ENCODE measurements at places on chromosomes 16 and 17.

DNA sequence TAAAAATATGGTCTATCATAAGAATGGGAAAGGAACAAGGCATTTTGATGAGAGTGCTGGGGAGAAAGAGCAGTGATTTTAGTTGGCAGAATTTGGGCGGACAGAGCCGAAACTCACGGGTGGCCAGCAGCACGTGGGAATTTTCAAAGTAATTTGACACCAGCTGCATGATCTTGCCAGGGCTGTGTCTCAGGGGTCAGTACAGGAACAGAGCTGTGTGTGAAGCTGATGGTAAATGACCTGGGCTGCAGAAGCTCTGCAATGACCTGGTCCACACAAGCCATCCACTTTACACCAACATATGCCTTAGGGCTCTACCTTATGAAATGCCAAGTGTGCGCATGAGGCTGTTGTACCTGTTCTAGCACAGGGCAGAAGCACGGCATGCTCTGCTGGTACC, 112.0 kb downstream of the ZFHX3 start:
- no peak for DNase-seq

DNA sequence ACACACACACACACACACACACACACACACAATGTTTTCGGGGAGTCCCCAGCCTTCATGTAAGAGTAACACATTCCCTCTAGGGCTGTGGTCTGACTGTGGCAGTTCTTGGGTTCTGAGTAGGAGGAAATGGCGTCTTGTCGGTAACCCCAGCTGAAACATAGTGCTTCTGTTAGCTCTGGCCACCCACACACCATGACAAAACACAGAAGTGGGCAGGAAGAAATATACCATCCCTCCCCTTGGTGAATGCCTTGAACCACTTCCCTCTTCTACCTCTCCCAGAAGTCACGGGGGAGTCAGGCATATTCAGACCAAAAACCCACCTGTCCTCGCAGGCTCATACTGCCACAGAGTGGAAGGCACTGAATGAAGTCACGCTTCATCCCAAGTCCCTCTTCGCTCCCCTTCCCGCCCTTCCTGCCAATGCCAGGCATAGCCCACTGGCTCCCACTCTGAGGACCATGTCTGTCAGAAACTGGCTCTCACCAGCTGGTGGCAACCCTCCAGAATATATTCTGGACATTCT, 11.5 kb downstream of the SLC35B1 start:
- DNase-seq, result peak; percentile 32

DNA sequence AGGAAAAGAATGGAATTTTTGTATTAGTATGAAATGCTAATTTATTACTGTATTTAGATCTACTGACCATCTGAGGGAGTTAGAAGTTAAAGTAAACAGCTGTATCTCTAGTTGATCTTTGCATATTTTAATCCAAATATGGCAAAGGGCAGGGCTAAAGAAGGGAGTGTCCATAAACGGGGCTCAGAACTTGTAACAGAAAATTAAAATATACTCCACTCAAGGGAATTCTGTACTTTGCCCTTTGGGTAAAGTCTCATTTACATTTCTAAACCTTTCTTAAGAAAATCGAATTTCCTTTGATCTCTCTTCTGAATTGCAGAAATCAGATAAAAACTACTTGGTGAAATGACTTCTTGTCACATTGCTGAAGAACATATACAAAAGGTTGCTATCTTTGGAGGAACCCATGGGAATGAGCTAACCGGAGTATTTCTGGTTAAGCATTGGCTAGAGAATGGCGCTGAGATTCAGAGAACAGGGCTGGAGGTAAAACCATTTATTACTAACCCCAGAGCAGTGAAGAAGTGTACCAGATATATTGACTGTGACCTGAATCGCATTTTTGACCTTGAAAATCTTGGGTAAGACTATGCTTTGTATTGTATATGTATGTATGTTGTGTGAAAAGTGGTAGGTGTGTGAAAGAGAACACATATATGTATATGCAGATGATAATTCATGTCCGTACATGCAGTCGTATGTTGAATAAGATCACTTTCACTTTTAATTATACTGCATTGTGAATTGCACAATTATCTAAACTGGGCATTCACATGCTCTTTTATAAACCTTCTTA, at the start of gene ASPA:
TSS of gene ASPA (plus strand) at position 186 of the 799 bp plus-strand sequence. CDS start at position 349, 163 bp downstream.
- no peak for DNase-seq

- DNase-seq, result no peak
Measured at GRCh38 chr16:55499951-55500529, 8.8 kb upstream of the LPCAT2 start.

GRCh38 chr17:69898601-69899000, 176.4 kb upstream of the KCNJ16 start:
- DNase-seq, result no peak

- DNase-seq, result no peak
Measured at GRCh38 chr16:56838622-56839337, 26.2 kb upstream of the SLC12A3 start.

DNA sequence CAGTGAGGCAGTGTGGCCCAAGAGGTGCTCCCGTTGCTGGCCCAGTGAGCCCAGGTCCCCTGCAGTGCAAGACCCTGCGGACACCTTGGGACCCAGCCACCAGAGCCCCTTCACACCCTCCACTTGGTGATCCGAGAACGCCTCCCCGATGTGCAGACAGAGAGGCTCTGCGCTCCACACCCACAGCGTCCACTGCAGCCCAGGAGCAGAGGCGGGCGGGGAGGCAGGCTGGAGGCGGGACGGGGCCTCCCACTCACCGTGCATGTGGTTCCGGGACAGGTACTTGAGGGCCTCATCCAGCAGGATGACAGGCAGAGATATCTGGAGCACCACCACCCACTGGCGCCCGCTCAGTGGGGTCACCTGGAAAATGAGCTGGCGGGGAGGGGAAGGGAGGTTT, 12.1 kb upstream of the P2RX1 start:
- DNase-seq, result no peak

DNA sequence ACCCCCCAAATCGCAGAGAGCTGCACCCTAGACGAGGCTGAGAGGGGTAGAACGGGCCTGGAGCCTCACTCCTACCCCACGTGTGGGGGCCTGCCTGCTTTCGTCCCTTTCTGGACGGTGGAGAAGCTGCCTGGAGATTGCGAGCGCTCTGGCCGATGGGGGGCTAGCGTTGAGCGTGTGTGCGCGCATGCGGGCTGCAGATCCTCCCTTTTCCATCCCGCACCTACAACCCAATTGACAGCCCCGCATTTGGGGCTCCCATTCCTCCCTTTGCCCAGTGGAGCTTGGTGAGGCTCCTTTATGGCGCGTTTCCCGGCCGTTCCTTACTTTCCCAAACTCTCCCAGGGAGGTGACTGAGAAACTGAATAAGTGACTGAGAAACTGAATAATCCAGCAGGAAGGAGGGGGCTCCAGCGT, 907 bp upstream of the ESRP2 start:
- DNase-seq, result no peak

- no peak for DNase-seq
Measured at GRCh38 chr17:21677911-21678310, 14.4 kb upstream of the KCNJ18 start.

DNA sequence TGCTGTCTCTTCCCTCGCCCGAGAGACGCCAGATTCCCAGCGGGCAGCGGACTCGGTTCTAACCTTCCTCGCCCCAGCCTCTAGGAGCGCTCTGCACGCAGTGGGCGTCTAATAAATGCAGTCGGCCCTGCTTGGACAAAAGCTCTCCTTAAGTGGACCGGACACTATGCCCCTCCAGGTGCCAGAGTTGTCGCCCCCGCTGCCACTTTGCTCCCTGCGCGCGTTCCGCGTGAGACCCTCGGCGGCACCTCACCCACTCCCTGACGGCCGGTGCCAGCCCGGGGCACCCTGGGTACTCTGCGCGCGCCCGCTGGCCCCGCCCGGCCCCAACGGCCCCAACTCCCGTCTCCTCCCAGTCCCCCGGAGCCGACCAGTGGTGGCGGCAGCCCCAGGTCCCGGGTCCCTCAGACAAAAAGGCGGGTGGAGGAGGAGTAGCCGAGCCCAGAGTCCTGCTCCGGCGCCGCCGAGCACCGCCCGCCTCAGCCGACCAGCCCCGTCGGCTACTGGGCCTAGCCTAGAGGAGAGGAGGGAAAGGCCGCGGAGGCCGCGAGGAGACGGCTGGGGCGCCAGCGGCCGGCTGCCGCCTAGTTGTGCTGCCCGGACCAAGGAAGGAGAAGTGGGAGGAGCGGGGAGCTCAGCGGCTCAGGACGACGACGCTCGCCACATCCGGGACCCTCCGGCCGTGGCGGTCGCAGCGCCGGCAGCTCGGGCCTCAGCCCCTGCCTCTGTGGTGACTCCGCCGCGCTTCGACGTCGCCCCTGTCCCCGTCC, 123.0 kb downstream of the GOSR1 start:
- peak; percentile 53 for DNase-seq

- DNase-seq, result peak; percentile 42
Measured at GRCh38 chr16:30567991-30568638, 3.4 kb downstream of the ZNF688 start.

DNA sequence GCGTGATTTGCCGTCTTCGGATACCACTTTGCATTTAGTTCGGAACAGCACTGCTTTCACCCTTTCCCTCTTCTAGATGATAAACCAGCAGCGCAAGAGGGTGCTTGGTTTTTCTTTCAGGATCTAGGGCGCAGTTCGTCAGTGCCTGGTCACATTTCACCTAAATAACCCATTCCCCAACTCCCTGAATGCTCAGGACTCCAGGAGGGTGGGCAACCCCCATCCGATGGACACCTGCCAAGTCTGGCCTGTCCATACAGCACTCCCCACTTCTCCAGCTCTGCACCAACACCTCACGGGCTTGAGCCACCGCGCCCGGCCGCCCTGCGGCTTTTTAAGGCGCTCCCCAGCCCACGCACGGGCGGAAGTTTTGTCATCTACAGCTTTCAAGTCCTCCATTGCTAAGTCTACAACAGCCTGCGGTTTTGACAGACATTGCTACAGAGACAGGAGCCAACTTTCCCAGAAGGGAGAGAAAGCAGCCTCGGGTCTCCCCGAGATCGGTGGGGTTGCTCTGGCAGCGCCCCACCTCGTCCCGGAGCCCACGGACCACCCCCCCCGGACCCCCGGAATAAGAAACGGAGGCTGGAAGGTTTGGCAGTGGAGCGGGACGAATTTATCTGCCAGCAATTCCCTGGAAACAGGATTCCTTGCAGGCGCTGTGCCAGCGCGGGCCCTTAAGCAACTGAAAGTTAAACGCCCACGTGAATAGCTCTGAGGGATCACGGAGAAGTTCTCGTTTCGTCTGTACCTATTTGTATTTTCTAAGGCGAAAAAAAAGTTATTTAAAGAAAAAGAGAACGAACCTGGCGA, 38.6 kb upstream of the SLFN13 start:
- DNase-seq, result peak; percentile 60

- no peak for DNase-seq
Measured at GRCh38 chr16:88421871-88422433, 31.1 kb upstream of the ZFPM1 start.

DNA sequence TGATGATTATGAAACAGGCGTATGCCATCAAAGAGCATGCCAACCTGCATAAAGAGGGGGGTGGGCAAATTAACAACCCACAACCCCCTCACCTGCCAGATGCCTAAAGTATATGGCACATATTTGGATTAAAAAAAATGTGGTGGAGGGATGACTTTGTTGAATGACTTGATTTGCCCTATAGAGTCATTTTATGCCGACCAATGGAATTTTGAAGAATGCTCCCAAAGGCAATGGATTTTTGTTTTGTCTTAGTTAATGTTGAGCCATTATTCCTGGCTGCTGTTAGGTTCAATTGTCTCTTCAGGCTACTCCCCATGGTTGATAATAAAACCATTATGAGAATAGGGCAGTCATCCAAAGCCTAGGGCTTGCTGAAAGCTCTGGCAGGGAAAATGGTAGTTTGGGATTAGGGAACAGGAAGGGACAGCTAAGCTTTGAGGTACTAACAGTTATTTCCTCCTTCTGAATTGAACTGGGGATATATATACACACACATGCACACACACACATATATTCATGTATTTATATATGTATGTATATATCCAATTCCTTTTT, 5.8 kb upstream of the CHCT1 start:
- DNase-seq, result no peak

- DNase-seq, result no peak
Measured at GRCh38 chr17:47733674-47734410, 806 bp downstream of the TBX21 start.

DNA sequence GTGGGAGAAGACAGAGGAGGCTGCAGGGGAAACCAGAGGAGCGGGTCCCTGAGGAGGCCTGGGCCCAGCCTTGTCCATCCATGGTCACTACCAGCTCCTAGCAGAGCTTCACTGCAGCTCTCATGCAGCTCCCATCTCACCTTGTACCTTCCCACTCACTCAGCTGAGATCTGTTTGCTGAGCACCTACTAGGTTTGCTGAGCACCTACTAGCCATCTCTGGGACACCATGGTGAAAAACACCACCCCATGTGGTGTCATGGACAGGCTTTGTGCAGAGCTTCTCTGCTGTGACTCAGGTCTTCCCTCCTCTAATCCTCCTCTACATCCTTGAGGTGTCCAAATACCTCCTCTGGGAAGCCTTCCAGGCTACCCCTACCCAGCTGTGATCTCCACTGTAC, 58.6 kb downstream of the ENGASE start:
- no peak for DNase-seq

- DNase-seq, result no peak
Measured at GRCh38 chr16:62038225-62038624, 2.0 kb upstream of the CDH8 start.

- DNase-seq, result no peak
Measured at GRCh38 chr17:6639586-6640535, 650 bp downstream of the KIAA0753 start.

GRCh38 chr16:64586781-64587180, 535.1 kb downstream of the CDH11 start:
- DNase-seq, result no peak

DNA sequence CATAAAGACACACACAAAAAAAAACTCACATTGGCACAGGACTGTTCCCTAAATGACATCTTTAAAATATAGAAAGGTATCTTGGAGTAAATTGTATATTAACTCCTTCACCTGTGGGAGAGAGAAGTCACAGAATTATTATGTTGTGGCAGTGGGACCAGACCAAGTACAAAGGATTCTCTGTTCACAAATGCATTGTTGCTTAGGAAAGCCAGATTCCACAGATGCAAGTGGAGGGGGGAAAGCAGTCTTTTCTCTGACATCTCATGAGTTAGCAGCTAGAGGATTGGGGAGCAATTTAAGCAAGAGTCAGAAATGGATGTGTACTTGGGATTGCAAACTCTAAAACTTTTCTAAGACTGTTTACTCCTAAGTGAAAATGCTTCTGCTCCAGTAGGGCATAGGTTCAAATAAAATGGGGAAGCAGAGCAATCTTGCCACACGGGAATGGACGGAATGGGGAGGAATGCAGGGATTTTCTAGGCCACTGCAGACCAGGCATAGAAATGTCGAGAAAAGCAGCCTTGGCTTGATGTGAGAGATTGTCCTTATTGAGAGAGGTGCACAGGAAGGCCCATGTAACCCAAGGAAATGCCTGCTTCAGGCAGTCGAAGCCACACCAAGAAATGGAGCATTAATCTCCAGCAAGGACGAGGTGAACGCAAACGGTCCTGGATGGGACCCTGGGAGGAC, 4.1 kb upstream of the PMP22 start:
- no peak for DNase-seq

Data from activated CD4-positive, alpha-beta T cell treated with anti-CD3 and anti-CD28 coated beads, Interleukin-2, amount 50 U/mL, for 24 hours (primary cell).